Fibroblast of villous mesenchyme (primary cell): ENCODE measurements at places on chromosomes 12 and 14.

DNA sequence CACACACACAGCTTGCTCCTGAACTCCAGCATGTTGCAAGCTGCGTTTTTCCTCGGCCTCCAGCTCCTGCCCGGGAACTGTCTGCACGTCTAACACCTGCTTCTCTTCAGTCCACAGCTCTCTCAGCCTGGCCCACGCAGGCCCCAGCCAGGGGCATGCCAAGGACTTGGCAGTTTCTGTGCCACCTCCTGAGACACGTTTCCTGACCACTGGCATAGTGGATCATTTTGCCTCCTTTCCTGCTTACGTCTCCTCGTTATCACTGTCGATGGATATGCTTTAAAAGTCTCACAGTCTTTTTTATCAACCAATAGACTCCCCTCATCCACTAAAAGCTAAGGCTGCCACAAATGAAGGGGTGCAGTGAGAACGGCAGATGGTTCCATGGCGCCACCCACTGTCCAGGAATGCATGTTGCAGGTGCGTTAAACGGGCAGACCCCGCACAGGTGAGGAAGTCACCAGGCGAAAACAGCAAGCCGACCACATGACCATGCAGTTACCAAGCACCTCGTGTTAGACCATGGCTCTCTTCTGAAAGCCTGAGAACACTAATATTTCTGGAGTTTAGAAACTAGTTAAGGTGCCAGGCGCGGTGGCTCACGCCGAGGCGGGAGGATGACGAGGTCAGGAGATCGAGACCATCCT, 14.7 kb upstream of the TEAD4 start:
- DNase-seq, result peak; percentile 46

GRCh38 chr14:87160989-87161388, 832.0 kb downstream of the GALC start:
- no peak for DNase-seq

DNA sequence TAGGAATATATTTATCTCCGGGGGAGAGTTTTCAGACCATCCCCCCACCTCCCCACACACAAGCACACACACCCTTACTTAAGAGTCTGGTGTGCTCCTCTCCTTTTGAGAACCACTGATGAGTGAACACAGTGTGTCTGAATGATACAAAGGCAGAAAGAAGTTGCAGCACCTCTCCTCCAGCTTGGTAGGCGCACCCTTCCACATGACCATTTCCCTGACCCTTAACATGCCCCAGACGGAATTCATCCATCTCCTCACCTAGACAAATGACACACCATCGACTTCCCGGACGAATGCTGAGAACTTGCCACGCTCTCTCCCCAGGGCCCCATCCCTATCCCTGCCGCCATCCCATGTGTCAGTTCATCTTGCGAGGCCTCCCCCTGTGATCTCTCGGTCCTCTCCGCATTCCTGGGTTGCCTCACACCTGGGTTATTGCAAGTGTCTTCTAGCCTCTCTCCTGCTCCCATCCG, 3.9 kb downstream of the TNFRSF1A start:
- DNase-seq, result peak; percentile 33

DNA sequence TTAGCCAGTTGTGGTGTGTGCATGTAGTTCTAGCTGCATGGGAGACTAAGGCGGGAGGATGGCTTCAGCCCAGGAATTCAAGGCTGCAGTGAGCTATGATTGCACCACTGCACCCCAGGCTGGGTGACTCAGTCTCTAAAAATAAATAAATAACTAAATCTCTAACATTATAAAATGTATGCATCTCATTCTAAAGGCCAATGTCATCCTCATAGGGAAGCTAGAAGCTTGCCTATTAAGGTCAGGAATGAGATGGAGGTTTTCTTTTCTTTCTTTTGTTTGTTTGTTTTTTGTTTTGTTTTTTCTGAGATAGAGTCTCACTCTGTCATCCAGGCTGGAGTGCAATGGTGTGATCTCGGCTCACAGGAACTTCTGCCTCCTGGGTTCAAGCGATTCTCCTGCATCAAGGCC, 48.8 kb upstream of the PAPLN start:
- peak; percentile 74 for DNase-seq

DNA sequence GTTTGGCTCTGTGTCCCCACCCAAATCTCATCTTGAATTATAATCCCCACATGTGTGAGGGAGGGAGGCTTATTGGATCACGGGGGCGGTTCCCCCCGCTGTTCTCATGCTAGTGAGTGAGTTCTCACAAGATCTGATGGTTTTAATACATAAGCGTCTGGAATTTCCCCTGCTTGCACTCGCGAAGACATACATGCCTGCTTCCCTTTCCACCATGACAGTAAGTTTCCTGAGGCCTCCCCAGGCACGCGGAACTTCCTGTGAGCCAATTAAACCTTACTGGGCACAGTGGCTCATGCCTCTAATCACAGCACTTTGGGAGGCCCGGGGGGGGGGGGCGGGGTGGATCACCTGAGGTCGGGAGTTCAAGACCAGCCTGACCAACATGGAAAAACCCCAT, 60.8 kb downstream of the R3HDM2 start:
- DNase-seq, result no peak

DNA sequence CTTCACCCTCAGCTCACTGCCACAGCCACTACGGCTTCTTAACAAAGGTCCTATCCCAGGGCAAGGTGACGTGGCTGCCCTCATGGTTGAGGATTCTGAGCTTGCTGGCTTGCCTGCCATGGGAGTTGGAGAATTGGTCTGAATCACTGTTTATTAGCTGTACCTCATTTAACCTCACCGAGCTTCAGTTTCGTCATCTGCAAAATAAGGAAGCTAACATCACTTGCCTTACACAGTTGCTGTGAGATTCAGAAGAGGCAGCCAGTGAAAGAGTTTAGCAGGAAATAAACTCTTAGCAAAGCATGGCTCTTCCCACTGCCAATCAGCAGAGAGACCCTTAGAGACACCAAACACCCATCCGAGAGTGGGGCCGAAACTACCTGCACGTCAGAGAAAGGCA, 90.1 kb upstream of the KCNA1 start:
- no peak for DNase-seq

GRCh38 chr14:83372271-83372670, 1838.6 kb upstream of the SEL1L start:
- DNase-seq, result no peak

DNA sequence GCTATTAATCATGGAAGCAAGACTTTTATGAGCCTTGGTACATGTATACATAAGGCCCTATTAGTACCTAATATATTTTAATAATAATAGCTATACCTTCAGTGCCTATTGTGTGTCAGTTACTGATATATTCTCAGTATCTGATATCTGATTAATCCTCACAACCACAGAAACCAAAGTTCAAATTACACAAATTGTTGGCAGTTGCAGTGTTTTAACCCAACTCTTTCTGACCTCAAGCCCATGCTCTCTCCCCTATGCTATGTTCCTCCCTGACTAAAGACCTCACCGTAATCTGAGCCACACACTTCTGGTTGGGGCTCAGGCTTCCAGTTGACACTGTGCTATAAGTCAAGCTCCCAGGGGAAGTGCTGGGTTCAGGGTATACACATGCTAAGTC, 214.4 kb downstream of the SPTSSA start:
- DNase-seq, result no peak

DNA sequence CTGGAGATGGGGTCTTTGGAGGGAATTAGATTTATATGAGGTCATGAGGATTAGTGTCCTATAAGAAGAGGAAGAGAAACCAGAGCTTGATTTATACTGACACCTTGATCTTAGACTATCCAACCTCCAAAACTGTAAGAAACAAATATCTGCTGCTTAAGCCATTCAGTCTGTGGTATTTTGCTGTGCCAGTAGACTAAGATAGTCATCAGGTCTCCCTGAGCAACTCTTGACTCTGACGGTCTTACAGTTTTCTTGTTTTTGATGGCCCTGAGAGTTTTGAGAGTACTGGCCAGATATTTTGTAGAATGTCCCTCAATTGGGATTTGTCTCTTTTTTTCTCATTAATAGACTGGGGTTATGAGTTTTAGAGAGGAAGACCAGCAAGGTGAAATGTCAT, 51.7 kb downstream of the TSHR start:
- DNase-seq, result no peak

GRCh38 chr14:63214417-63215196, 10.4 kb downstream of the RHOJ start:
- peak; percentile 2 for DNase-seq

DNA sequence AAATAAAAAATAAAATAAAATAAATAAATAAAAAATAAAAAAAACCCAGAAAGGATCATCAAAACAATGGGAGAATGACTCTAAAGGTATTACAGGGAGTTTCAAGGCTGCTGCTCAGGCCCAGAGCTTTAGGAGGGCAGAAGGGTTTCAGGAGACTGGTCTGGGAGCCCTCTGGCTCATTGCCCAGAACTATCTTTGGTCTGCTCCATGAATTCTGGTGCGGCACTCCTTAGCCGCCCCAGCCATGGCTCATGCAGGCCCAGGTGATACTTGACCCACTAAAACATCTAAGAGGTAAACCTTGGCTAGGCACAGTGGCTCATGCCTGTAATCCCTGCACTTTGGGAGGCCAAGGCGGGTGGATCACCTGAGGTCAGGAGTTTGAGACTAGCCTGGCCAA, 14.7 kb upstream of the TMED10 start:
- no peak for DNase-seq

- DNase-seq, result peak; percentile 75
Measured at GRCh38 chr12:57849035-57849434, 2.5 kb upstream of the CTDSP2 start.

DNA sequence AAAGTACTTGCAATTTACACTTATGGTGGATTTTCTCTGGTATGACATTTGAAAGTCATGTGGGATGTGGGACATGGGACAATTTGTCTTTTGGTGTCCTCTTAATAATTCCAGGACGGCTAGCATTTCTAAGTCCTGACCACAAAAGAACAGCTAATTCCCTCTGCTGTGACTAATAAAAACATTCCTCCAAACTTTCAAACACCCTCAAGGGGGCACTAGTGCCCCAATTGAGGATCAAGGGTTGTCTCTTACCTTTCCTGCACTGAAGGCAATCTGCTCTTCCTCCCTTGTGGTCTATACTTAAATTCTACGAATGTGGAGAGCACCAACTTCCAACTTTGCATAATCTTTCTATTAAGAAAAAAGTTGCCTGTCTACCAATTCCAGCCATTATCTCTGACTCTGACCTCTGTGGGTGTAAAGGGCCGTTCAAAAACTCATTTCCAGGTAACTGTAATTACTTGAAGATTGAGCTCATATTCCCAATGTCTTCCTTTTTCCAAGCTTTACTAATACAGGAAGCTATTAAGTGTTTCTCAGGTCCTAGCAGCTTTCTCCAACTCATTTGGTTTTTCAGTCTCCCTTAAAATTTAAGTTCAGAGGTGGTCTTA, 210.2 kb downstream of the PTPRO start:
- peak; percentile 87 for DNase-seq

DNA sequence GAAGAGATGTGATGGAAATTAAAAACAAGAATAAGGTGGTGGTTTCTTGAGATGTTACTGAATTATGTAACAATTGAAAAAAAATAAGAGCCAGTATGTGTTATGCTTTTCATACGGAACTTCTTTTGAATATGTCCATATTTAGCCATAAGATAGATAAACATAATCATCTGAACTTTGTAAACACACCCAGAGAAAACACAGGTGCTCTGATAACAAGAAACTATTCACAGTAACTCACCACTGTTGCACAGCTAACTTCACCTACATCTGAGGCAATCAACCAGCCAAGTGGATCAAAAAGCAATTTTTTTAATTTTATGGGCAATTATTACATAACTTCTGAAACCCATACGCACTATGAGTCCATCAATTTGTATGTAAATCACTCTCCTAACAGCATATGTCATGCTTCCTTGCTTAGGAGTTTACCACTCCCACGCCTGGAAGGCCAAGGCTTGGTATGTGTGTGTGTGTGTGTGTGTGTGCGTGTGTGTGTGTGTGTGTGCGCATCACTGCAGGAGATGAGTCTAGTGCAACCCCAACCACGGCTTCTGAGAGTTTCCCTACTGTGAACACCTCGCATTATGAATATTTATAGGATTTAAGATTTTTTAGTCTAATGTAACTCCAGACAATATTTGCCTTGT, 443.4 kb downstream of the BCAT1 start:
- DNase-seq, result no peak

DNA sequence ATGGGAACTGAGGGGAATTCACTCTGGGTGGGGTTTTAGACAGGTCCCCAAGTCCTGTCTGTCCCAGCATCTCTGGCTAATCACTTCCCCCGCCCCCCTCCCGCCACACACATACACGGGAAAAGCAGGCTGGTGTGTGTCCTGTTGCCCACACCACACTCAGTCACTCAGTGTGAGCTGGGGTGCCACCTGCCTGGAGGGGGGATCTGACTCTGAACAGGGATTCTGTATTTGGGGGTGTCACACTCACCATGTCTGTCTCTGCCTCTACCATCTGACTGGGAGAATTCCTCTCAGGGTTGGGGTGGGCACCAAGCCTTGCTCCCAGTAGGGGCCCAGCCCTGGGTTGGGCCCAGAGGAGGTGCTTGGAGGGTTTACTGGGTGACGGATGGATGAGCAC, 31.1 kb downstream of the SH2B3 start:
- DNase-seq, result no peak

- peak; percentile 75 for DNase-seq
Measured at GRCh38 chr12:32889011-32889760, 7.4 kb downstream of the PKP2 start.

DNA sequence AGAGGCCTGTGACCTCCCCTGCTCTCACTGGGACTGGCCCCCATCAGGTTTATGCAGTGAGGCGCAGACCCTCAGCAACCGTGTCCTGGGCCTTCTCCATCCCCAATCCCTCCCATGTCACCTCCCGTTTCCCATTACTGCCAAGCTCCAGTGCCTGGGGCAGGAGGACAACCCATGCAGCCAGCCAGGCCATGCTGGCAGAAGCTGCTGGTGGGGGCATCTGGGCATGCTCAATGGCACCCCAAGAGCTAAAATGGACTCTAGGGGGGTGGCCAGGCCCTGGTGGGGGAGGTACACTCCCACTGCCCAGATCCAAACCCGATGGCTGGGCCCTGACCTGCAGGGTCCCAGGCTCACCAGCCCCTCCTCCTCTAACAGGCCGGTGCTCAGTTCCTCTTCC, 20.5 kb upstream of the GPR132 start:
- DNase-seq, result no peak

- no peak for DNase-seq
Measured at GRCh38 chr14:32047791-32048190, 29.3 kb upstream of the ARHGAP5 start.

- DNase-seq, result no peak
Measured at GRCh38 chr14:35696119-35696518, 113.0 kb downstream of the RALGAPA1 start.

DNA sequence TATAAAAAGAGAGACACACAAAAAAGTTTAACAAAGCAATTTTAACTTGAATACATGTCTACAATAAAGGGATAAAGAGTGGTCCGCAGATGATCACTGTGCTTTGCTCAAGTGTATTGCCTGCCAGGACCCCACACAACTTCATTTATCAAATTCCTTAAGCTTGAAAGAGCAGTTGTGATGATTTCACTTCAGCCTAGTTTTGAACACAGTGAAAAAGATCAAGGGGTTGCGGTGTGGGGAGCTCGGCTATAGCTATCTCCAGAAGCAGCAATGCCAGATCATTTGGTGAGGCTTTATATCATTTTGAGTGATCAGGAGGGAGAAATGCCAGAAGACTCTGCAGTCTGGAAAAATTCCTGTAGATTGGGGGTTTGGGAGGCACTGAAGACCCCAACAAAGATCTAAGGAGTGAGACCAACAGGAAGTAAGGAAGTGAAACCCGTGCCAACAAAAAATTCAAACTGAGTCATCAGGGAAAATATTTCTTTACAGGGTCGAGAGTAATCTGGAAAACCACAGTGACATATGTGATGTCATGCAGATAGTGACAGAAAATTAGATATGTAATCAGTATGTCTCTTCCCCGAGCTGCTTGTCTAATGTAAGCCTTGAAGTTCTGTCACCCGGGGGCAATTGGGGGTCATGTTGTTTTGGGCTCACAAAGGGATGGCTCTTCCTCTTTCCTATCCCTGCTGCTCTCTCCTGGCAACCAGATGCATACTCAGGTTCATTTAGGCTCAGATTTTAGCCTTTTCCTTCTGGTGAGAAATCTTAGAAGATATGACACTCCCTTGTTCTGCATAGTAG, 221.8 kb downstream of the MSRB3 start:
- DNase-seq, result peak; percentile 45
